ENCODE measurements at places on chromosomes 2 and 18. TPM values are rescaled to one million over a fixed set of nuclear protein-coding genes. Genes with fewer than 3 reads are reported as not detected.

The CD207 gene
- total RNA-seq: not detected

The C2orf78 gene
- not detected for total RNA-seq

The GALNT1 gene
- total RNA-seq: 38.8 TPM

The POTEI gene
- total RNA-seq: not detected

GRCh38 chr18:38301621-38302020 lies 736.0 kb upstream of the CELF4 start:
- no peaks in the 10 kb centered on the region for H3K36me3 ChIP-seq
- H3K4me3 ChIP-seq: no peak overlapping the region
- no peak overlapping the region for H3K27ac ChIP-seq
- H3K4me1 ChIP-seq: no peaks in the 10 kb centered on the region
- no peaks in the 10 kb centered on the region for H3K27me3 ChIP-seq
- DNase-seq: no peak

- no peaks in the 10 kb centered on the region for H3K4me1 ChIP-seq
- no peak overlapping the region for H3K4me3 ChIP-seq
- no peak for DNase-seq
- no peaks in the 10 kb centered on the region for H3K36me3 ChIP-seq
These were observed 757.2 kb downstream of the GALR1 start for GRCh38 chr18:78006774-78007260.

GRCh38 chr2:96890726-96891385 lies 21.0 kb upstream of the SEMA4C start:
- H3K27ac ChIP-seq: no peak overlapping the region
- H3K27me3 ChIP-seq: no peaks in the 10 kb centered on the region
- no peak for DNase-seq
- peaks cover 30% of the 10 kb centered on the region for H3K4me1 ChIP-seq

- DNase-seq: no peak
- H3K4me1 ChIP-seq: no peaks in the 10 kb centered on the region
- H3K27ac ChIP-seq: no peak overlapping the region
- H3K27me3 ChIP-seq: peaks cover 8% of the 10 kb centered on the region
- no peak overlapping the region for H3K4me3 ChIP-seq
These were observed 300.0 kb upstream of the HDAC4 start for GRCh38 chr2:239700686-239701345.

- H3K36me3 ChIP-seq: no peaks in the 10 kb centered on the region
- no peaks in the 10 kb centered on the region for H3K4me1 ChIP-seq
- H3K4me3 ChIP-seq: no peak overlapping the region
- no peak for DNase-seq
These were observed 191.5 kb upstream of the PARD3B start for GRCh38 chr2:204353823-204354222.

- no peaks in the 10 kb centered on the region for H3K27me3 ChIP-seq
- no peak overlapping the region for H3K27ac ChIP-seq
- no peak for DNase-seq
These were observed 44.1 kb downstream of the ERBB4 start for GRCh38 chr2:212494418-212495020.

- no peak overlapping the region for H3K27ac ChIP-seq
- DNase-seq: no peak
- H3K27me3 ChIP-seq: no peaks in the 10 kb centered on the region
- no peaks in the 10 kb centered on the region for H3K4me1 ChIP-seq
- H3K36me3 ChIP-seq: no peaks in the 10 kb centered on the region
These were observed 231.4 kb upstream of the RGPD4 start for GRCh38 chr2:107595285-107595684.

DNA sequence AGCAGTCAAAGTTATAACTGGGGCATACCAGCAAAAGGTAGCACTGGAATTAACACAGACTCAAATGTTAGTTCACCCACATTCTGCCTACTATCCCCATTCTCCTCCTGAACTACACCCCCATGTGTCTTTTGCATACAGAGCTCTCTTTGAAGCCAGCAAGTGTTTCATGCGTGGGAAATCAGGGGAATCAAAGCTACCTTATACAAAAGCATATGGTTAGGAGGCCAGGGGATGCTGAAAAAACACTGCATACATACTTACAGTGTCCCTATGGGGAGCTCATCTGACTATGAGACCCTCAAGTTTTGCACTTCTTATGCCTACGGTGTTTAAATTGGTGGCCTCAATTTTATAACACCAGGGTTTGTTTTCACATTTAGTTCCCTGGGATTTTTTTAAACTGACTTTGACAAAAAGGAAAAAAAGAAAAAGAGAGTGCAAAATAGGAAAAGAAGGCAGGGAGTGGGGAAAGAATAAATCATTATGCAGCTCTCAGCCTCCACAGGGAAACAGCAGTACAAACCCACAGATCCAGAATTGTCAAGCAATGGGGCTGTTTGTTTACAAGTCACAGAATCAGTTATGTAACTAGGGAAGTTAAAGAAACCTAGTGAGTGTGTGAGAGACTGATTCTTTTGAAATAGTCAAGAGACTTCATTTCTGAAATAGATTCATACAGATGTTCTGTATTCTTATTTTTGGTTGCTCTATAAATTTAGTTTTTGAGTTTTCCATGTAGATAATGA lies 20.1 kb upstream of the PPP3R1 start:
- H3K4me3 ChIP-seq: no peak overlapping the region
- H3K27ac ChIP-seq: no peak overlapping the region
- no peak for DNase-seq
- H3K4me1 ChIP-seq: no peaks in the 10 kb centered on the region
- no peaks in the 10 kb centered on the region for H3K36me3 ChIP-seq

DNA sequence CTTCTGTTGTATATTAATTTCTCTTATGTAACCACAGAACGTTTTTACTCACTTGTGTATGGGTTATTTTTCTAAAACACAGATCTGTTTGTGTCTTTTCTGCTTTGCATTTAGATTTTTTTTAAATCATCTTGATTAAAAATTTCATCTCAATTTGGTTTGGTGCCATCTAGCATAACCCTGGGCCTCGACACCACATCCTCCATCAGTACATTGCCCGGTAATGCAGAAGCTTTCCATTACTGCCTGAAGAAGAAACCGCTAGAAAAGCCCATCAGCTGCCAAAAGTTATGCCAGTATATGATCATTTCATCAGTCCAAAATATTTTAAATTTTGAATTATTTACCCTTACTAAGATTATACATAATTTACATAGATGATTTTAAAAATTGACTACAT lies 26.2 kb downstream of the MAPRE2 start:
- H3K36me3 ChIP-seq: peaks cover 22% of the 10 kb centered on the region
- H3K4me1 ChIP-seq: peaks cover 52% of the 10 kb centered on the region
- no peak overlapping the region for H3K4me3 ChIP-seq
- H3K27me3 ChIP-seq: no peaks in the 10 kb centered on the region

- H3K4me3 ChIP-seq: no peak overlapping the region
- no peak for DNase-seq
- peaks cover 4% of the 10 kb centered on the region for H3K27me3 ChIP-seq
- no peaks in the 10 kb centered on the region for H3K4me1 ChIP-seq
These were observed 123.0 kb upstream of the CCDC150 start for GRCh38 chr2:196516564-196516963.

- H3K4me1 ChIP-seq: no peaks in the 10 kb centered on the region
- no peak overlapping the region for H3K27ac ChIP-seq
- H3K4me3 ChIP-seq: no peak overlapping the region
- no peak for DNase-seq
- H3K27me3 ChIP-seq: no peaks in the 10 kb centered on the region
These were observed 244.5 kb downstream of the MEIS1 start for GRCh38 chr2:66679442-66679841.

- H3K4me3 ChIP-seq: no peak overlapping the region
- H3K36me3 ChIP-seq: peaks cover 12% of the 10 kb centered on the region
- H3K4me1 ChIP-seq: peaks cover 1% of the 10 kb centered on the region
These were observed 52.7 kb downstream of the RBMS1 start for GRCh38 chr2:160440888-160441287.

DNA sequence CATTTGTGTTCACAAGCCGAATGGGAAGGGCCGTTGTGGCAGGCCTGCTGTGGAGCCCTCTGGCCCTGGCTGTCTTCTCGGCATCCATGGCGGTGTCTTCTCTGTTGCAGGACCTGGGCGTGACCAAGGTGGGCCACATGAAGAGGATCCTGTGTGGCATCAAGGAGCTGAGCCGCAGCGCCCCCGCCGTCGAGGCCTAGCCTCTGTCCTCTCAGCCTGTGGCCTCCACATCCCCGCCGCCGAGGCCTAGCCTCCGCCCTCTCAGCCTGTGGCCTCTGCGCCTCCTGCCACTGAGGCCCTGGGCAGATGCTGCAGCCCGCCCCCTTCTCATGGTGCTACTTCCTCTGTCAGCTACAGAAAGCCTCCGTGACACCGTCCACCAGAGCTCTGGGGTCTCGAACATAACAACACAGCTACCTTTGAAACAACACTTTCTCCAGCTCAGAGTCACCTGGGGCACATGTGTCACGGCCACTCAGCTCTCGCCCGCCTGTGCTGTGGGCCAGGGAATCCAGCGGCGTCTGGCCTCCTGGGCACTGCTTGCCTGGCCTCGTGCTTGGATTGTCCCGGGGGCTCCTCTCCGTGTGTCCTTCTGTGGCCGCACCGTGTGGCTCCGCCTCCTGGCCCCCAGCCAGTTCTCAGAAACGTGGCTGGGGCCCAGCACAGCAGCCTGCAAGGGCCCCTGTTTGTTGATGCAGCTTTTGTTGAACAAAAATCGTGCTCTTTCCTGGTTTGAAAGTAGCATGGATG lies 97.1 kb downstream of the USP40 start:
- H3K4me1 ChIP-seq: no peaks in the 10 kb centered on the region
- no peaks in the 10 kb centered on the region for H3K27me3 ChIP-seq
- peak overlapping the region; percentile 27 for H3K27ac ChIP-seq
- H3K4me3 ChIP-seq: no peak overlapping the region

GRCh38 chr2:20365249-20365817 lies 14.7 kb upstream of the PUM2 start:
- peaks cover 14% of the 10 kb centered on the region for H3K27me3 ChIP-seq
- peaks cover 17% of the 10 kb centered on the region for H3K4me1 ChIP-seq
- no peak overlapping the region for H3K4me3 ChIP-seq
- peak overlapping the region; percentile 57 for H3K27ac ChIP-seq
- H3K36me3 ChIP-seq: no peaks in the 10 kb centered on the region
- DNase-seq: peak; percentile 81

All from activated CD8-positive, alpha-beta T cell treated with anti-CD3 and anti-CD28 coated beads for 36 hours (primary cell).